ENCODE measurements at places on chromosomes 4 and X.

GRCh38 chr4:174444390-174444789 lies 77.9 kb downstream of the HPGD start:
- DNase-seq = no peak

- no peak for DNase-seq
Measured at GRCh38 chrX:28180096-28180495, 198.8 kb upstream of the DCAF8L1 start.

GRCh38 chr4:17817027-17817426 lies 6.2 kb downstream of the NCAPG start:
- no peak for DNase-seq

GRCh38 chrX:51047950-51048349 lies 137.4 kb downstream of the BMP15 start:
- no peak for DNase-seq

GRCh38 chr4:100721490-100721889 lies 203.7 kb upstream of the EMCN start:
- no peak for DNase-seq

DNA sequence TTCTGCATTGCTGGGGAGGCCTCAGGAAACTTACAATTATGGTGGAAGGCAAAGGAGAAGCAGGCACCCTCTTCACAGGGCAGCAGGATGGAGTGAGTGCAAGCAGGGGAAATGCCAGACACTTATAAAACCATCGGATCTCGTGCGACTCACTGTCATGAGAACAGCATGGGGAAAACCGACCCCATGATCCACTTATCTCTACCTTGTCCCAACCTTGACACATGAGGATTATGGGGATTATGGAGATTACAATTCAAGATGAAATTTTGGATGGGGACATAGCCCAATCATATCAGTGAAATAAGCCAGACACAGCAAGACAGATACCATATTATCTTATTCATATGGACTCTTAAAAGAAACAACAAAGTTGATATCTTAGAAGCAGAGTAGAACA lies 134.9 kb downstream of the C4orf33 start:
- no peak for DNase-seq

- DNase-seq = no peak
Measured at GRCh38 chr4:139645458-139645857, 20.2 kb upstream of the MGST2 start.

DNA sequence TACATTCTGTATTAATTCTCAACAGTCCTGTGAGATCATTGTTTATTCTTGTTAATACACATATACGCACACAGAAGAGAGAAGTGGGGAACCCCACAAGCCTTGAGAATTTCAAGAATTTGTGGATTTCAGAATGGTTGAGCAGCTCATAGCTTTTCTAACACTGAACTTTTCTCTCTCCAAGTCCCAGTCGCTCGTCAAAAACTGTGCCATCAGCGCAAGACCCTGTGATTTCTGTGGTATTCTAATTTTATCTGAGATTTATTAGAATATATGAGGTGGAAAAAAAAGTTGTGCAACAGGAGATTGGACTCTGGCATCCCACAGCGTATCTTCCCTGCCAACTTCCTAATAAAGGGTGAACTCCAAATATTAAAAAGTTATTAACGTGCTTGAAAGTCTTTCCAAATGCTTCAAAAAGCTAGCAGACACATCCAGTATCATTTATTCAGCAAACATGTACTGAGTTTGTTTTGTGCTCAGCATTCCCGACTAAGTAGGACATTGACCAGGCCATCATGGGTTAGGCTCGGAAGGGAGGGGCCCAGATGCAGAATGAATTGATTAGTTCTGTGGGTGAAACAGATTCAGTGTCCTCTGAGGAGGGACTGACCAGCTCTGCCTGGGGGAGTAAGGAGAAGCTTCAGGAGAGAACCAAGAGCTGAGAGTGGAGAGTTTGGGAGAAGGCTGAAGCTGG lies 165.6 kb downstream of the CBR4 start:
- no peak for DNase-seq

DNA sequence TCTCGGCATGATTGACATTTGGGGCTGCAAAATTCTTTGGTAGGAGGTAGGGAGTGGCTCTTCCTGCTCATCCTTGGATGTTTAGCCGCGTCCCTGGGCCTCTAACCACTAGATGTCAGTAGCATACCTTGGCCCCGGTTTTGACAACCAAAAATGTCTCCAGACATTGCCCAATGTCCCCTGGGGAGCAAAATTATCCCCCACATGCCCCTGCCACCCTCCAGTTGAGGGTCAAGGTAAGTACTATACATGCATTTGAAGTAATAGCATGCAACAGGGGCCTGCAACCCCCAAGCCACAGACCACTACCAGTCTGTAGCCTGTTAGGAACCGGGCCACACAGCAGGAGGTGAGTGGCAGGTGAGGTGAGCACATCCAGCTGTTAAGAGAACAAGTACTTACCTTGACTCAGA lies 17.6 kb upstream of the KIAA1210 start:
- DNase-seq = no peak

DNA sequence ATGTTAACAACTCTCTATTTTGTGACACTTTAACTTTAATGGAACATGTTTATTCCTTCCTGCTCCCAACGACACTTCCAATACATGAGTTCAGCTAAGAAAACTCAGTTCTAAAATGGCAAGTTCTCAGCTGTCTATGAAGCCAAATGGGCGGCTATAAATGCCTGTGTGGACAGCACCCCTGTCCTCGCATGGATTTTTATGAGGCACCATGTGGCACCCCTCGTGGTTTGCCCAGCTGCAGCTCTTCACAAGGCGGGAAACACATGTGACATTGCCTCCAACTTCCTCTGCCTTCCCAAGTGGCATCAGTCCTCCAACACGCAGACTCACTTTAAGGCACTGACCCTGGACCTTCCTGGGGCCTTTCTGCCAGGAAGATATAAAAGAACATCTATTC lies 48.0 kb downstream of the SH3RF1 start:
- no peak for DNase-seq

- no peak for DNase-seq
Measured at GRCh38 chr4:183220236-183220635, 99.8 kb downstream of the CLDN22 start.

DNA sequence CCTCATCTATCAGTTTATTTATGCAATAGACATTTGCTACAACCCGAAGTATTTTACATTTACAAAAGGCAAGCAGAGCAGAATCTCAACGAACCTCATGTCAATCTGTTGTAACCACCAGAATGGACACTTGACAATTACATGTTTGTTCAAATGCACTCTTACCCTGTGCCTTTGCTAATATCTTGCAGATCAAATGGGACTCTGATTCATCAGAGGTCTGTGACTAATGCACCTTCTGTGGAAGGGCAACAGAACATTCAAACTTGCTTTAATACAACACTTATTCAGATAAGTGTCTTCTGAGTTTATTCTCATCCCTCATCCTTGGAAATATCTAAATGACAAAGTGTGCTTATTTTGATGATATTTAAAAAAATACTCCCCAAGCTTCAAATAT lies 644.7 kb upstream of the PCDH10 start:
- no peak for DNase-seq

GRCh38 chrX:23513121-23513520 lies 154.2 kb upstream of the PRDX4 start:
- no peak for DNase-seq

DNA sequence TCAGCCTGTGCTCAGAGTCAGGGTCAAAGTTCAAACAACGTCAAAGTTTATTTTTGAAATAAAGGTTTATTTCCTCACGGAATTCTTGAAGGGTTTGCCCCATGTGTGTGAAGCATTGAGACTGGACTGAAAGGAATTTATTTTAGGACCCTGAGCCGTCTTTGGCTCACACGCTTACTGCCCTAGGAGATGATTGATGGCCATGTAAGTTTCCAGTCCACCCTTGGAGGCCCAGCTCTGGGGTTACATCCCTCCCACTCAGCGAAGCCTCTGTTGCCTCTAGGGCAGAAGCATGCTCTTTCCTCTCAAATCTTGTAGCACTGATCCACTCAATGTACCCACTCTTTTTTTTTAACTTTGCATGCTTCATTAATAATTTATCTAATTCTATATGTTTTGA lies 4.5 kb upstream of the NHSL2 start:
- no peak for DNase-seq

DNA sequence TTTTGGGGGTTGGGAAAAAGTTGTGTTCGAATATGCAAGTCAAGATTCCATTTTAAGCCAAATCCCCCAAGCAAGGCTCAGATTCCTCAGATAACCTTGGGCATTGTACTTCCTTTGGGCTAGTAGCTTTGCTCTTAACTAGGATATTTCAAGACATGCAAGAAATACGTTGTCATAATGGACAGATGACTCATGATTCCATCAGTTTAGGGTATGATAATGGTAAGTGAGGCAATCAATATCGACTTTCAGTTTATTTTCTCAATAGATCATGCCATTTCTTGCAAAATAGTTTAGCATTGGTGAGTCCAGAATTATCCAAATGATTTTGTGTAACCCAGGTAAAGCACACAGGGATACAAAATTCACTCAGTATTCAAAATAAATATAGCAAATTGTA lies 25.4 kb downstream of the CFAP299 start:
- DNase-seq = no peak

All from activated naive CD8-positive, alpha-beta T cell treated with anti-CD3 and anti-CD28 coated beads for 36 hours (primary cell).